ENCODE measurements at places on chromosomes 1 and 21.

DNA sequence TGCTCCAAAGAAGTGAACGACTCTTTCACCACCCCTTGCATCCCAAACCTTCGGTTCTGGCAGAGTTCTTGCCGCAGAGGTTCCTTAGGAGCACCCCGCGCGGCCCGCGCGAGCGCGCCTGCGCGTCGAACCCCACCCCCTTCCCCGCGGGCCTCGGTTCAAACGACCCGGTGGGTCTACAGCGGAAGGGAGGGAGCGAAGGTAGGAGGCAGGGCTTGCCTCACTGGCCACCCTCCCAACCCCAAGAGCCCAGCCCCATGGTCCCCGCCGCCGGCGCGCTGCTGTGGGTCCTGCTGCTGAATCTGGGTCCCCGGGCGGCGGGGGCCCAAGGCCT, at the start of gene C1orf56:
C1orf56 (plus strand) TSS at position 161 of the 334 bp plus-strand sequence; CDS start at position 258, 97 bp downstream.
- peak; percentile 68 for DNase-seq

- DNase-seq = peak; percentile 38
Observed at GRCh38 chr1:8854240-8854639, 24.2 kb downstream of the ENO1 start.

GRCh38 chr1:2187619-2188018, 7.0 kb downstream of the FAAP20 start:
- DNase-seq = no peak

DNA sequence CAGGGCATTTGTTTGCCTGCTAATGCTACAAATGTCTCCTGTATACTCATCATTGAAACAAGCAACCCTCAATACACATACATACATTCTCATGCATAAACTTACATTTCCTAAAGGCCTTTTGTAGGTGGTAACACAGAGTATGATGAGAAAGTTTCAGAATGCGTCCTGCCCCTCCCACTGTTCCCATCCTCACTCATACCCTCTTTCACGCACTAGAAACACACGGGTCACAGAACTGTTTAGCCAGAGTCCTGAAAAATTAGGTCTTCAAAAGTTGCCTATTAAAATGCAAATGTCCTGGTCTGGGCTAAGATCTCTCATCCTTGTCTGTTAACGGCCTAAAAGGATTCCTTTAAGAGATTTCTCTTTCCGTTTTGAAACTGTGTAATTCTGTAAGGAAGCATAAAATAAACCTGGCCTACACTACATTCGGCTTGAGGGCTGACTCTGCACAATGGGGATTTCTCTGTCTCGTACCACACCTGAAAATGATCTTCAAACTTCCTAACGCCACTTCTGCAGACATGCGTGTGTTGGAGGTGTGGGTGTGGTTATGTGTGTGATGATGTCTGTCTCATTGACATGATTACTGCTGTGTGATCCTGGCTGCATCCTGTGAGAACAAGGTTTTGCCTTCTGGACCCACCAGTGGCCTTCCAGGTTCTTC, 5.3 kb upstream of the FCER1A start:
- no peak for DNase-seq

DNA sequence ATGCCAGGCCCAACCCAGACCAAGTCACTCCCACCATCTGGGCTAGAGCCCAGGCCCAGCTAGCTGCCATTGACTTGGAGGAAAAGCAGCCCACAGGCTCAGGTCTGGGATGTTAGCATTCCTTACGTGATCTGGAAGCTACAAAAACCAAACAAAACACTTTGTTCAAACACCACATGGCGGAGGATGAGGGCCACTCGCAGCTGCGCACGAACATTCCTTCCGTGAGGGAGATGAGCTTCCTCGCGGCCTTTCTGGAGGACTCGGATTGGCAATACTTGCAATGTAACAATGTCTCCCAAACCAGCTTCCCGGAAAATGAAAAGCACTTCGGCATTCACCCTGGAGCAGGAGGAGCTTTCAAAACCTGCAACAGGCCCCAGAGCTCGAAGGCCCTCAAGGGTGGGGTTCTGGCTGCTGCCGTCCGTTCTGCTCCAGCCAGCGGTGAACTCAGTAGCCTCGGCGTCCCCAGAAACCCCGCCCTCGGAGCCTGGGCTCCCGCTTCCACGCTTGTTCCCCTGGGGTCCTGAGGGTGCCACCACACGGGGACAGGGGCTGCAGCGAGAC, 40.5 kb downstream of the COL6A1 start:
- DNase-seq = no peak

DNA sequence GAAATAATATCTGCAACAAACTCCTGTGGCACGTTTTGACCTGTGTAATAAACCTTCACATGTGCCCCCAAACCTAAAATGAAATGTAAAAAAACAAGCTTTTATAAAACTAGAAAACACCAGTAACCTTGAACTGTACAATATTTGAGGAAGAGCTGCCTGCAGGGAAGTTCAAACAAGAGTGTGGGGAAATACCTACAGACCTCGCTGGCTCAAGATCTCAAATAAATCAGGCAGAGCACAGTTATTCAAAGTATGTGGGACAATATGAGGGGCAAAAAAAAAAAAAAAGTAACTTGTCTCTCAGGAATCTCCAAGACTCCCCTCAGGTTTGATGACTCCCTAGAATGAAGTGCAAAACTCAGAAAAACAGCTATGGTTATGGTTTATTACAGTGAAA, 37.9 kb upstream of the PPIH start:
- no peak for DNase-seq

DNA sequence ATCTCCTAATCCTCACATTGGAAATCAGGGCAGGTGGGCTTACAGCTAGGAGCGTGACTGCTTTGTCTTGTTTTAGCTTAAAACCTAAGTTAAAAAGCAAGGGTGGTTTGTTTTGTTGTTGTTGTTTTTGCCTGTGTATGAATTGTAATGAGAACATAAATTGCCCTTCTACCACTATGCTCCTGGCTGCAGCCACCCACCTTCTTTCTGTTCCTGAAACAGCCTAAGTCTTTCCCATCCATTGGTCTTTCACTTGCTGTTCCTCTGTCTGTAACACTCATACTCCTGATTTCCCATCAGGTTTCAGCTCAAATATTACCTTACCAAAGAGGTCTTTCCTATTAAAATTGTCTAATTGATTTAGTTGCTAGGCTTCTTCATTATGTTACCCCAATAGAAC, 604 bp upstream of the TMEM79 start:
- no peak for DNase-seq

DNA sequence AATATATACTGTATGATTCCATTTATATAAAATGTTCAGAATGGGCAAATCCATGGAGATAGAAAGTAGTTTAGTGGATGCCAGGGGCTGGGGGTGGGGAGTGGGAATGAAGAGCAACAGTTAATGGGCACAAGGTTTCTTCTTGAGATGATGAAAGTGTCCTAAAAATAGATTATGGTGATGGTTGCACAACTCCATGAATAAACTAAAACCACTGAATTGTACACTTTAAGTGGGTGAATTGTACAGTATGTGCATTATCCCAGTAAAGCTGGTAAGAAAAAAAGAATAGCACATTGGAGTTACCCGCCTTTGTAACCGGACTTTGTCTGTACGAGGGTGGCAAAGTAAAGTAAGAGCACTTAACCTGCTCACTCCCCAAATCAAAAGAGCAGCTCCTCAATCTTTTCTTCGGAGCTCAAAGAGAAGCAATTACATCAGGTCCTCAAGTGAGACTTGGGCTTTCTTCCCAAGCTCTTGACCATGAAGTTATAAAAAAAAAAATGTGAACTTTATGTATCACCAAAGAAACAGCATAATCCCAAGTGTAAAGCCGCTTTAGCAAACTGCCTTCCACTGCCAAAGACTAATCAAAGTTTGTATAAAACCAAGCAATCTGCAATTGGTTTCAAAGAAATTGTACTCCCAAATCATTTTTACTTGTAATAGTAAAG, 32.1 kb downstream of the ALDH9A1 start:
- DNase-seq = no peak

- DNase-seq = no peak
Observed at GRCh38 chr1:222098404-222098803, 356.5 kb upstream of the DUSP10 start.

DNA sequence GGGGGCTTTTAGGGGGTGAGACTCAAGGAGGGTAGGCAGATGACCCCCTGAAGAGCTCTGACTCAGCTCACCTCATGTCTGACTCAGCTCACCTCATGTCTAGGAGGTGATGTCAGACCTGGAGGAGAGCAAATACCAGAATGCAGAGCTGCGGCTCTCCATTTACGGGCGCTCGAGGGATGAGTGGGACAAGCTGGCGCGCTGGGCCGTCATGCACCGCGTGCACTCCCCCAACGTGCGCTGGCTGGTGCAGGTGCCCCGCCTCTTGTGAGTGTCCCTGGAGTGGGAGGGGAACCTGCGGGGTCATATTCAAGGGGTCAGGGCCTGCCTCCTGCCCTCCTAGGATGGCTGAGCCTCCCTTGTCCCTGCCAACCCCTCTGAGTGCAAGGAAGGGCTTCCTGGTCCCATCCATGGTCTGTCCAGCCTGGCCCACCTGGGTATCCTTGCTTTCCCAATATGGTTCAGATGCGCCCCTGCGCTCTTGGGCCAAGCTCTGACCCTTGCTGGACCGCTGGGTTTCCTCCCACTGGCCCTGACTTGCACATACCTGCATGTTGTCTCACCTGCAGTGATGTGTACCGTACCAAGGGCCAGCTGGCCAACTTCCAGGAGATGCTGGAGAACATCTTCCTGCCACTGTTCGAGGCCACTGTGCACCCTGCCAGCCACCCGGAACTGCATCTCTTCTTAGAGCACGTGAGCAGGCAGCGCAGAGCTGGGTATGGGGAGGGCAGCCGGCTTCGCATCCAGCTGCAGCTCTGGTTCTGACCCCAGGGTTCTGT, 9.1 kb downstream of the AMPD2 start:
- no peak for DNase-seq

GRCh38 chr1:14826172-14826636, 227.7 kb downstream of the KAZN start:
- DNase-seq = no peak

GRCh38 chr1:1461721-1462317, 9.7 kb upstream of the ATAD3B start:
- no peak for DNase-seq

DNA sequence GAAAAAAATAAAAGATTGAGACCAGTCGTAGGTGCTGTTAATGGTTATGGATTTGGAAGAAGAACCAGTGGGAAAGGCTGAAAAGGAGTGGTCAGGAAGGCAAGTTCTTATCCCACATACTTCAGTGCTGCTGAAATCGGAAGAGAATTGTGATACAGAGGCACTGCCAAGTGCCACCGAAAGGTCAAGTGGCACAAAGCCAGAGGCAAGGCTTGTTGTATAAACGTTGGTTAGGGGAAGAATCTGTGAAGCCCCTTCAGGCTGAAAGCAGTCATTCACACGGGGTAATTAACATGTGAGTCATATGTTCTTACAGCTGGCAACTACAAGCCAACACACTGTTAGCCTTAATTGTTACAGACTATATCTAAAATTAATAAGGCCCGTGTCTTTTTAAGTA, 48.8 kb downstream of the ZBTB40 start:
- peak; percentile 83 for DNase-seq

DNA sequence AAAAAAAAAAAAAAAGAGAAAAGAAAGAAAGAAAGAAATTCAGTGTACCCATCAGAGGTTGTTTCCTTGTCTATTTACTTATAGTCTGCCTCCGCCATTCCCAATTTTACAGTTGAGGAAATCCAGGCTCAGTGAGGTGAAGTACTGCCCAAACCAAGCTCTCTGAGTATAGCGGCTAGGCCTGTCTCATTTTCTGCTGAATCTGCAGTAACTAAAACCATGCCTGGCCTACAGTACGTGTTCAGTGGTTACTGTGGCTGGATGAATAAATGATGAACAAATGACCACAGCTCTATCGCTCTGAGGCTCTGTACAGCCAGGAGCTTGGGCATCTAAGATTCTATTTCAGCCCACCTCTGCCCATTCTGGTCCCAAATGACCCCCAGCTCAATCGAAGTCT, 24.3 kb downstream of the RAP1GAP start:
- DNase-seq = no peak

- DNase-seq = no peak
Observed at GRCh38 chr1:204355913-204356312, 3.8 kb downstream of the PLEKHA6 start.

DNA sequence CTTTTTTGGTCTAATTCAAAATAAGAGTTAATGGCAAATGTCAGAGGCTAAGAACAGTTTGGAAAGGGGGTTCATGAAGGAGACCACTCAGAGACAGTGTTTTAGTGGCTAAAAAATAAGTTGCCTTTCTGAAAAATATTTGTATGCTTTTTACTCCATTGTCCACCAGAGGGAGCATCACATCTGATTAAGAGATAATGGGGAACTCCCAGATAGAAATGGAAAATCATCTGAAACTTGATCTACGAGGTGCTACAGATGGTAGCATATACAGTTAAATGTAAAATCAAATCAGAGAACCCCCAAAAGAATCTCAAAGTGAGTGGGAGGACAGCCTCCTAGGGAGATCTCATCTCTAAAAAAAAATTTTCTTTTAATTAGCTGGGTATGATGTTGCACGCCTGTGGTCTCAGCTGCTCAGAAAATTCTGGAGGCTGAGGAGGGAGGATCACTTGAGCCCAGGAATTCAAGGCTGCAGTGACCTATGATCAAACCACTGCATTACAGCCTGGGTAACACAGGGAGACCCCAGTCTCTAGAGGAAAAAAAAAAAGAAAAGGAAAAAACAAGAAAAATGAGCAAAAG, 9.7 kb downstream of the SMYD3 start:
- peak; percentile 23 for DNase-seq

- DNase-seq = no peak
Observed at GRCh38 chr1:8858888-8859706, 19.4 kb downstream of the ENO1 start.

DNA sequence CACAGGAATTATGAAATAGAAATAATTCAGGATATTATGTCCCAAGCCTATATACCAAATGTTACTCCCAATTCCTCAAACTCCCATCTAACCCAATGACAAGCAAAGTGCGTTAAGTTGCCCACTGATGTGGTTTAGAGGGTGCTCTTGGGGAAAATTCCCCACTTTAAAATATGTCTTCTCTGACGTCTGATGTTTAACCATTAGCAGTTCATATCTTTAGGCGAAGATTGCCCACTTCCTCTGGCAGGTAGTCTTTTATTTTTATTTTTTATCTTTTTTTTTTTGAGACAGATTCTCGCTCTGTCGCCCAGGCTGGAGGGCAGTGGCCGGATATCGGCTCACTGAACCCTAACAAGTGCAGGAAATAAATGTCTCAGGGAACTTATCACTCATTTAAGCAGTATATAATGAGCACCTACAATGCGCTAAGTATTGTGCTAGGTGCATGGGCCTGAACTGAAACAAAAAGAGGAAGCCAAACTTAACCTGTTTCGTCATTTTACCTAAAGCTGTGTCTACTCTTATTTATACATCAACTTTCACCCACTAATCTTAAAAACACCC, 1.3 kb upstream of the LYST start:
- no peak for DNase-seq

DNA sequence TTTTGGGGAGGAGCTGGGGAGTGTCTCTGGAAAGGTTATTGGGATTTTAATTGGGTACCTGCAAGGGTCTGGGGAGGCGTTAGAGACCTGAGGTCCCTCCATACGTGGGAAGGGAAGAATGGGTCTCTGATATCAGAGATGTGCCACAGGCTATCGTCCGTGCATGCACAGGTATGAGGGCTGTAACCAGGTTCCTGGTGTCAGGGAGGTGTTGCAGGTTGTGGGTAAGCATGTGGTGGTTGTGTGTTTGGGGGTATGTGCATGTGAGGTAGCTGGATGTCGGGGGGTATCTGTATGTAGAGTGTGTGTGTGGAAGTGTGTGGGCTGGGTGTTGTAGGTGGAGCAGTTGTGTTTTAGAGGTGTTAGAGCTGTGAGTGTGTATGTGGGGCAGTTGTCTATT, 8.3 kb downstream of the AHDC1 start:
- no peak for DNase-seq
